ENCODE measurements at places on chromosomes 3 and 15.

DNA sequence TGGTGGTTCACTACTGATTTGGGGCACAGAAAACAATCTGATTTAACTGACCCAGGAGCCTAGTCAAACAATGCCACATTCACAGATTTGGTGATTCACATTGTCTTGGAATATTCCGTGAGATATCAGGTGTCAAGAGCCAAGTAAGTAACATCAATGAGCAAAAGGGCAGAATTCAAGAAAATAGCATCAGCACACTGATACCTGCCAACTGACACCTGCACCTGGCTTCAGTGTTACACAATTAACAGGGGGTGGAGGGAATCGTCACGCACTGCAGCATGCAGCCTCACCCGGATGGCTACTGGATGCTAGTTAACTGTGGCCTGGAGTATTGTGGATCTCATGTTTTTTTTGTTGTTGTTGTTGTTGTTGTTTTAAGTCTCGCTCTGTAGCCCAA lies 17.6 kb downstream of the CCNL1 start:
- no peak for DNase-seq

DNA sequence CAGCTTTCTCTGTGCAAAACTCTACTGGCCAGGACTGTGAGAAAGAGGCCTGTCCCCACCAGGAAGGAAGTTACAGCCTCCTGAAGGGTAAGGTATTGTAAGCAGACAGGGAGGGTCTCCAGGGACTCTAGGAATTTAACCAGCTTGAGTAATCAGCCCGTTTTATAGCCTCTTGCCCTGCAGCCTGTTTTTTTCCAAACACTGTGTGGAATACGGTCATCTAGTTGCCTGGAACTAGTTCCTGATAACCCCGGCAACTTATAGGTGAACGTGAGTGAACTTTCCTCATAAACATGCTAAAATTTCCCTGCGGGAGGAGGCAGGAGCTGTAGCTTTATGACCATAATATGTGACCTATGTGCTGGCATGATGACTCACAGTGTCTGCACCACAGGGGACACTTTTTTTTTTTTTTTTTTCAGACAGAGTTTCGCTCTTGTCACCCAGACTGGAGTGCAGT lies 60.1 kb upstream of the DAZL start:
- no peak for DNase-seq

DNA sequence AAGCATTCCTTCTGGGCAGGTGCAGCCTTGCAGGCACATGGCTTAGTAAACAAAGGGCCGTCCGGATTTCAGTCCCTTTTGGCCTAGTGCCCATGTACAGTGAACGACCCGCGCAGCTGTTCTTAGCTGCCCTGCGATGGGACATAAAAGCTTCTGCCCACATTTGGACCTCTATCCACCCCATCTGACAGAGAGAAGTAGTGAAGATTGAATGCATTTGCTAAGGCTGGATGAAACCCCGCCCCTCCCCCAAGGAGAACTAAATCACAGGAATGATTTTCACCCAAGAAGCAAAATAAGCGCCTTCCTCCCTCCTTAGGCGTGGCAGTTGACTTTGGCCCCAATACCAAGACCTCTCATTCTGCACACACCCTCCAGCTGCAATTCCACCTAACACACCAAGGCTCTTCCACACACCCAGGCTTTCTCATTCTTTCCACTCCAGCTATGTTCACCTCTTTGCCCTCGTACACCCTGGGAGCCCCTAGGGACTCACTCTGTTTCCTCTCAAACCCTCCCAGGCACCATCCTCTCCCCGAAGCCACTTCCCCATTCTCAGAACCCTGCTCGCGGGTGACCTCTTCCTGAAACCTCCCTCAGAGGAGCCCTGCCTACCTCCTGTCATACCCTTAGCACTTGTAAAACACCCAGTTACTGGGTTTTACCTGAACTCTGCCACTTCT lies 14.1 kb upstream of the HRH1 start:
- DNase-seq: no peak

GRCh38 chr3:178001670-178002101 lies 534.5 kb upstream of the KCNMB2 start:
- no peak for DNase-seq

DNA sequence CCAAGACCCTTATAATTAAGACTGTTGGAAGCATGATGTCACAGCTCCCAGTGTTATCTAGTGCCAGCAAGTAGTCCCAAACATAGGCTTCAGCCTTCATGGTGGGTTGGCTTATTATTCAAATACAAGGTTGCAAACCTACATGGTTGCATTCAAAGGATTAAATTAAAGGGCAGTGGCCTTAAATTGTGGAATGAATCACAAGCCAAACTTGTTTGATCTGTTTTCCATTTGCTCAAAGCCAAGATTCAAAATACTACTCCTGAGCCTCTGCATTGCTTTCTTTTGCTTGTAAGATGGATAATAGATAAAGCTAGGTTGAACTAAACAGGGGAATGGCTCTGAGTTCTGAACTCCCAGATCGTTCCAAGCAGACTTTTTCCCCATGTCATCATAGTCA lies 52.4 kb upstream of the GNB4 start:
- no peak for DNase-seq

GRCh38 chr3:72421126-72421525 lies 427.1 kb downstream of the SHQ1 start:
- no peak for DNase-seq

Measured in SK-N-MC (cell line).